ENCODE measurements at places on chromosomes 13 and 19. TPM values are rescaled to one million over a fixed set of nuclear protein-coding genes. Genes with fewer than 3 reads are reported as not detected.

DNA sequence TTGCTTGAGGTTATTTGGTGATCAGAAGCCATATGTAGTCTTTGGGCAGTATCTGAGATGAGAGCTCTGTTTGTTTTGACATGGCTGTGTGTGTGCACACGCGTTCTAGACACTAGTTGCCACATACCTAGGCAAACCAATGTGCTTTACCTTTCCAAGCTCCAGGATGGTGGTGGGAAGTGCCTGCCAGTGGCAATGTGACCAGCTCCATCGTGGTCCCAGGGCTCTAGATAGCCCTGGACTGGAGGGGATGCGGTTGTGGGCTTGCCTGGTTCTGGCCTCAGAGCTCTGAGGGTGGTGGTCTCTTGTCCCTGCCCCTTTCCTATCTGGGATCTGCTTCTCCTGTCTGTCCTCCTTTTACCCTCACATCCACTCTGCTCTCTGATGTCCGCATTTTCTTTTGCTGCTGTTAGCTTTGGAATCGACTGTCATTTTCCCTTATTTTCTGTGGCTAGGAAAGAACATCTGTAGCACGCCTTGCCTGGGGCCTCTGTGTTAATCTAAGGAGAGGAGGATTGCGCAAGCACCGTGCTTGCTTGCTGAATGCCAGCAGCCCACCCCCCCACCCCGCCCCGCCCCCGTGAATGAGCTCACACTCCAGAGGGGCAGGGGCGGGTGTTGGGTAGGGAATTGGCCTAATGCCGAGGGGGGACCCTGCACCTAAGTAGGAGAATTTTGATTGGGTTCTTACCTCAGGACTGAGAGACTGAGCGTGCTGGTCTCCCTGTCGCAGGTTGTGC lies 89.5 kb downstream of the ARHGEF7 start:
- peak; percentile 86 for DNase-seq

- peak; percentile 70 for DNase-seq
Measured at GRCh38 chr19:13784731-13785452, 10.4 kb upstream of the ZSWIM4 start.

- DNase-seq = no peak
Measured at GRCh38 chr19:29805031-29805965, 6.5 kb upstream of the CCNE1 start.

DNA sequence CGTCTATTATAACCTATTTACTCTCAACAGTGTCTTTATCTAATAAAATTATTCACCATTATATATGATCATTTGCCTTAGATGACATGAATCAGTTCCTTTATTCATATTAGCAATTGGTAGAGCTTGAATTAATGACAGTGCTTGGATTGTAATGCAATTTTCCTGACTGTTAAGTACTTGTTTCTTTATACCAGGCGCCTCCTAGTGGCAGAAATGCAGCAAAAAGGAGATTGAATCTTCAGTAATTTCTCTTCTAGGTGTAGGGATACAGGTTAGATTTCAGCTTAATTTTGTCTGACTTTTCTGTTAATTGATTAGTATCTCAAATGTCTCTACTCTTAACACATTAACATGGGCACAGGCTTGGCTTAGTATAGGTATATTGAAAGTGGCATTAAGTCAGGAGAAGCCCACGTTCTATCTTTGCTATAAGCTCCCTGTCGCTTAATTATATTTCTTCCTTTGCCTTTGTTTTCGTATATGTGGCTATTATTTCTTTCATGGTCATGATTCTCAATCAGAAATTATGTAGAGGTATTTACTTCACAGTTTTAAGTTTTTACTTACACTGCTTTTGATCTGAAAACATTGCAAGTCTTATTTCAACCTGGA lies 9.1 kb upstream of the LHFPL6 start:
- DNase-seq = peak; percentile 83

DNA sequence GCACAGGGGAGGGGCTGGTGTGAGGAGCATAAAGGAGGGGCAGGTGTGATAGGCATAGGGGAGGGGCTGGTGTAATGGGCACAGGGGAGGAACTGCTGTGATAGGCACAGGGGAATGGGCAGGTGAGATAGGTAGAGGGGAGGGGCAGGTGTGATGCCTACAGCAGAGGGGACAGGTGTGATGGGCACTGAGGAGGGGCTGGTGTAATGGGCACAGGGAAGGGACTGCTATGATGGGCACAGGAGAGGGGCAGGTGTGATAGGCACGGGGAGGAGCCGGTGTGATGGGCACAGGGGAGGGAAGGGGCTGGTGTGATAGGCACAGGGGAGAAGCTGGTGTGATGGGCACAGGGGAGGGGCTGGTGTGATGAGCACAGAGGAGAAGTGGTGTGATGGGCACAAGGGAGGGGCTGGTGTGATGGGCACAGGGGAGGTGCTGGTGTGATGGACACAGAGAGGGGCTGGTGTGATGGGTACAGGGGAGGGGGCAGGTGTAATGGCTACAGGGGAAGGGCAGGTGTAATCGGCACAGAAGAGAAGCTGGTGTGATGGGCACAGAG lies 39.5 kb upstream of the POP4 start:
- no peak for DNase-seq

DNA sequence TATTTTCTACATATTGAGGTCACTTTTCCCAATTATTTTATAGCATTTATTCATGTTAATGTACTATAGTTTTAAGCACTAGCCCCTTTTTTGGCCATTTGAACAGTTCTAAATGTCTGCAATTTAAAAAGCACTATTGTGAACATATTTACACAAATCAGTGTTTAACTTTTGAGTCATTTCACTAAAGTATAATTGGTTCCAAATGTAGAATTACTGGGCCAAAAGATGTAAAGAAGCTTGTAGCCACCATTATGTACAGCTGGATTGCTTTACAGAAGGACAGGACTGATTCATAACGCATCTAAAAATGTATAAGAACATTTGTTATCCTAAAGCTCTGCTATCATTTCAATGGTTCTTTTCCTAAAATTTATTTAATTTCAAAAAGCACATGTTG lies 16.6 kb upstream of the ATP12A start:
- DNase-seq = no peak

- no peak for DNase-seq
Measured at GRCh38 chr13:20559659-20560356, 7.1 kb upstream of the IFT88 start.

DNA sequence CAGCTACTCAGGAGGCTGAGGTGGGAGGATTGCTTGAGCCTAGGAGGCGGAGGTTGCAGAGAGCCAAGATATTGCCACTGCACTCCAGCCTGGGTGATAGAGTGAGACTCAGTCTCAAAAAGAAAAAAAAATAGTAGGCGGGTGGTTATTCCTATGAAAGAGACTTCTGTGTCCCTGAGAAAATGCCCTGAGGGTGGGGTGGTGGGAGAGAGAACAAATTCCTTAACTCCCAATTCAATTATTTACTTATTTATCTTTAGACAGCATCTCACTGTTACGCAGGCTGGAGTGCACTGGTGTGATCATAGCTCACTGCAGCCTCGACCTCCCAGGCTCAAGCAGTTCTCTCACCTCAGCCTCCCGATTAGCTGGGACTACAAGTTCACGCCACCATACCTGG lies 10.3 kb upstream of the EEF2 start:
- DNase-seq = no peak

DNA sequence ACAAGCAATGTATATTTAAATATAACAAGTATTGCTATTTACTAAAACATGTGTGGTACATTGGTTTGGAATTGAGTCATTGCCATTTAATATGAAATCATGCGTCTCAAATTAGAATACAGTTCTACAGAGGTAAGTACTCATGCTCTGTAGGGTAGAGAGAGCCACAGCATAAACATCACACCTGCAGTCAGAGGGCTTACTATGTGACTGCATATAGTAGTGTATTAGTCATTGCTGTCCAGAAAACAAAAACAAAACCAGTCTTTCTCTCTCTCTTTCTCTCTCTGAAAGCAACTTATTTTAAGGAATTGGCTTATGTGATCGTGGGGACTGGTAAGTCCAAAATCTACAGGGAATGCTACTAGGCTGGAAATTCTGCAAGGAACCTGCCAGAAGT lies 370.3 kb downstream of the GPC5 start:
- DNase-seq = no peak

DNA sequence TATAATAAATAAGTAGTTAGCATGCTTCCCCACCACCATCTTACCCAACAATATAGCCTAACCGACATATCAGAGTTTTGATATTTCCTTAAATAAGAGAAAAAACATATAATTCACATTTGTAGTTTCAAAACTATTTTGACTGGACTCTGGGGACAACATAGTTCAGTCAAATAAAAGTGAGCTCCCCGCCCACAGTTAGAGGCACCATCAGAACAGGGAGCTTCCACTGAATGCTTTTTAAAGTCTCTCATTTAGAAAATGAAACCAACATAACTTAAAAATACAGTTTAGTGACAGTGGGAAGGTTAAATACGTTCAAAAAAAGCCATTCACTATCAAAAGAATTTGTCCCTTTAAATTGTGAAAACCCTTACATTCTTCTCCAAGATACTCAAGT lies 92.8 kb downstream of the EPSTI1 start:
- DNase-seq = no peak

GRCh38 chr19:718991-719512 lies 10.3 kb downstream of the PALM start:
- DNase-seq = no peak

DNA sequence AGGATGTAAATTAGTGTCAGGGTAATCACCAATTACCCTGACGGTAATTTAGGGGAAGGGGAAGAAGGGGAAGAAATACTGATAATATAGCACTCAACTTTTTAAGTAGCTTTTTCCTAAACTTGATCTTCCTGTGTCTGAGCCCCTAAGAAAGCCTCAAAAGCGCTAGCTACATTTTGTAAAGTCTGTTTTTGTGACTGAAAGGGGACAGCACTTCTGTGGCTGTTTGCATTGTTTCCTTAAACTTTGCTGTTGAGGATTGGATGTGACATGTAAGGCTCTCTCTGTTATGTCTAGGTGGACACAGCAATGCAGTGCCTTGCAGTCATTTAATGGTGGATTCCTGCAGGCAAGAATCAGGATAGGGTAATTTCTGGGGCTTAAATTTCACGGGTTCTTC lies 42.8 kb downstream of the SPATA13 start:
- DNase-seq = no peak

DNA sequence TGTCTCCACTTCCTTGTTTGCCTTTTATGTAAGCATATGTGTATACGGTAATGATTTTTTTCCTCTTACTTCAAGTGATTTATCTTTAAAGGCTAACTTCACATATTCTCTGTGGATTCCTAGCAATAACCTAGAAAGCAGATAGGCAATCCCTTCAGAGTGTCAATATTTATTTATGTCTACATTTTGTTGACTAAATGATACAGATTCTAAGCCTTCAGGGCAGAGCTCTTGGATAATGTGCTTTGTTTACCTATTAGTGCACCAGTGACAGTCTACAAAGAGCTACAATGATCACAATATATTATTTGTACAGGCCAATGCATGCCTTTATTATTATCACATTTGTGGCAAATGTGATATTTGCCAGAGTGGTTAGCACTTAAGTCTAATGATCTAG lies 406.2 kb downstream of the EFNB2 start:
- no peak for DNase-seq

DNA sequence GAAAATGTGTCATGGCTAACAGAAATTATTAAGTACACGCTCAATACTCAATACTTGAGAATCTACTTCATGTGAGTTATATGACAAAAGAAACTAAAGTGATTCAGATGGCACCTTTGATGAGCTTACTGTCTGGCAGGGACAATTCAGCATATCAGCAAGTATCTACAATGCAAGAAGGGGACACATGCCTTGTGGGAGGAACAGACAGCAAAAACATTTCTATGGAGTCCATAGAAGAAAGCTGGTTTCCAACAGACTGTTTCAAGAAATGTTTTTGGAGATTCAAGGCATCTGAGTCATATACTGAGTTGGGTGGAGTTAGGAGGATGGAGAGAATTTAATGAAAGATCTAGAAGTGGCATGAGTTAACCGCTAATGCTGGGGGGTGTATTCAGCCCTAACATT lies 54.7 kb downstream of the MBNL2 start:
- DNase-seq = peak; percentile 50

- no peak for DNase-seq
Measured at GRCh38 chr13:30742901-30743300, 7.6 kb downstream of the ALOX5AP start.

DNA sequence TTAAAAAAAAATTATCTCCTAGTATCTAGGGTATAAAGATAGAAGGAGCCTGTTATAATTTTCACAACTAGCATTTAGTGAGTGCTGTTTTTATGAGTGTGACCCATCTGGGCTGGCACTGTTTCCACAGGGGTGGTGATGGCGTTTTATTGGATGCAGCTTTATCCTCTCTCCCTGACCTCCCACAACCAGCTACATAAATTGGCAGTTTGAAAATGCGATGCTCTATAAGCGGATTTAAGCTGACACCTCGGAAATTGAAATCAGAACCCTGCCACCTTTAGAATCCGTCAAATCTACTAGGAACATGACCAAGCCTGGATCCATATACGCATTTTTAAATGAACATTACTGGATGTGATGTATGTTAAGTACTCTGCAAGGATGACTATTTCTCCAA lies 44.9 kb downstream of the MYO16 start:
- DNase-seq = no peak

- DNase-seq = no peak
Measured at GRCh38 chr19:46339446-46339845, 7.4 kb upstream of the PPP5C start.

GRCh38 chr13:112580912-112581311 lies 7.0 kb downstream of the TUBGCP3 start:
- DNase-seq = no peak

- DNase-seq = no peak
Measured at GRCh38 chr19:11338569-11339253, 746 bp downstream of the RAB3D start.

DNA sequence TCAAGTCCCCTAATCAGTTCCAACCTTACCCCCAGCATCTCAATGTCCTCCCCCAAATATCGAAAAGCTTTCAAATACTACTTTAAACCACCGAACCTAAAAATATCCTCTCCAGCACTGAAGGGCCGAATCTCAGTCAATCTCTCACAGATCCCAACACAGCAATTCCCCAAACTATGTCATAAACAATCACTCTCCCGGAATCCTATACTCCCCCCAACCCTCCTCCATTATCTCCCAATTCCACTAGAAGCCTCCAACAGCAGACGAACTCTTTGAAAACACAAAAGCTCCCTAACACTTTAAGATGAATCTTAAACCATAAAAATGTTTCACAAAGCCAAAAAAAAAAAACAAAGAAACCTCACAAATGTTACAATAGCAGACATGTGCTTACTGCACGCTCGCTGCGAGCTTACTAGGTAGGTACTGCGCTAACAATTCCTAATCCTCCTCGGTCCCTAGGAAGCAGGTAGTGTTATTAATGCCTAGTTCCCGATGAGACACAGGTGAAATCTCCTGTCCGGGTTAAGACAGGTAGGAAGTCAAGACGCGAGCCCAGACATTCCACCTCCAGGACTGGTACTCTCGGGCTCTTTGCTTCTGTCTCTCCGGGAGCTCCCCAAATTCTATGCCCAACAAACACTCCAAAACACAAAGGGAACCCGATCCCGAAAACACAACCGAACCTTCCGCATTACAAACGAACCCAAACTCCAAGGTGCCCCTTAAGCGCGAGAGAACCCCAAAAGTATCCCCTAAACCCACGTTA lies 14.2 kb downstream of the FBXO46 start:
- peak; percentile 36 for DNase-seq

The RAB20 gene
- total RNA-seq = 5.6 TPM

The BRME1 gene
- 0.83 TPM for total RNA-seq

The ACER1 gene
- not detected for total RNA-seq

The SWSAP1 gene
- total RNA-seq = 0.50 TPM

The KLK12 gene
- total RNA-seq = not detected

The FEM1A gene
- total RNA-seq = 9.5 TPM

The EBI3 gene
- total RNA-seq = not detected

The LGI4 gene
- total RNA-seq = 0.17 TPM

The CKM gene
- not detected for total RNA-seq

The OSCAR gene
- total RNA-seq = under 0.01 TPM

The ZNF728 gene
- total RNA-seq = 1.8 TPM

The SIGLEC12 gene
- not detected for total RNA-seq

The MCEMP1 gene
- not detected for total RNA-seq

The VSTM2B gene
- not detected for total RNA-seq

Measured in fibroblast of lung (primary cell).